NCI-H2029 (cell line): ENCODE measurements at places on chromosomes 1 and 21.

GRCh38 chr1:172147541-172147940 is 272.9 kb upstream of the C1orf105 start:
- DNase-seq, result no peak

DNA sequence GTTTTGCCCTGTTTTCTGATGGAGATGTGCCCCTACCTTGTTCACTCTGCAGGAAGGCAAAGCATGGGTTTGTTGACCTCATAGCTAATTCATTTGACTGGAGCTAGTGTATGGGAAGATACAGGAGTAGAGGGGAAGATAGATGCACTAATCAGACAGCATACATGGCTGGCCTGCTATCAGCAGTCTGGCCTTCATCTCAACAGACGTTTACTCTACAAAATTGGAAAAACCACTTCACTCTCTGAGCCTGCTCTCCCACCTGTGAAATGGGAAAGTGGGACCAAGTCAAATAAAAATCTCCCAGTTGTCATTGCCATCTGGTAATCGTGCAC is 235.2 kb upstream of the RAB4A start:
- DNase-seq, result no peak

DNA sequence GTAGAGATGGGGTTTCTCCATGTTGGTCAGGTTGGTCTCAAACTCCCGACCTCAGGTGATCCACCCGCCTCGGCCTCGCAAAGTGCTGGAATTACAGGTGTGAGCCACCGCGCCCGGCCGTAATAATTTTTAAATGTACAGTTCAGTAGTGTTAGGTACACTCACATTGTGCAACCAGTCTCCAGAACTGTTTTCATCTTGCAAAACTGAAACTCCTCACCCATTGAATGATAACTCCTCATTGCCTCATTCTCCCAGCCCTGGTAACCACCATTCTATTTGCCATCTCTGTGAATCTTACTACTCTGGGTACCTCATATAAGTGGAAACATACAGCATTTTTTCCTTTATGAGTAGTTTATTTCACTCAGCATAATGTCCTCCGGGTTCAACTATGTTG is 3.4 kb downstream of the NLRP3 start:
- no peak for DNase-seq

- no peak for DNase-seq
These were observed 21.6 kb downstream of the MAPKAPK2 start for GRCh38 chr1:206706298-206706791.

GRCh38 chr21:40162075-40162474 is 294.8 kb downstream of the PCP4 start:
- DNase-seq, result no peak

- DNase-seq, result no peak
These were observed 66.0 kb downstream of the COL18A1 start for GRCh38 chr21:45470773-45471524.

DNA sequence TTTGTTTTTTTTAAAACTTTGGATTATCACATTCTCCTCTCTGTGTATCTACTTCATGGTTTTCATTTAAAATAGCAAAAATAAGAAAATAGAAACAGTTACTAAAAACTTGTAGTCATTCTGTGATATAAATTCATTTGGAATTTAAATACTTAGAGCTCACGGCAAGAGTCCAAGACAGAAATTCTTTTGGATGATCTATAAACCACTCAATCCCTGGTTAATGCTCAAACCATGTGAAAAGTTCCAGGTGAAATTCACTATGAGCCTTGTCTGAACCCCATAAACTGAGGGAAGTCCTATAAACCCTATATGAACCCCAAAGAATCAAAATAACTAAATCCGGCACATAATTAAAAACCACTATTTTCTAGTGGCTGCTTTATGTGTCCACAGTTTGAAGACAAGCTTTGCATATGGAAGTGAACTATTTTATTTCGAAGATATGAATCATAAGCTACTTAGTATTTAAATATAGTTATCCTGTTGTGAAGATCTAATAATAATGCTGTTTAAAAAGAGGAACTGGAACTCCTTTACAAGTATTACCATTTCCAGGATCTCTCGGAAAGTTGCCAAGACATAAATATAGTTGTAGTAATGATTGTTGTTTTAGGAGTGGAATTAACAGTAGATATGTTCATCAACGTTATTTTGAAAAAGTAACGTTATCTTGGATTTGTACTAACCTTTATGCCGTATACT is 163.5 kb downstream of the NFIA start:
- no peak for DNase-seq

- DNase-seq, result no peak
These were observed 44.8 kb downstream of the PCNT start for GRCh38 chr21:46368533-46369285.

- DNase-seq, result no peak
These were observed 54.0 kb downstream of the OLFML3 start for GRCh38 chr1:114033216-114033706.

GRCh38 chr1:224259986-224260385 is 70.0 kb downstream of the NVL start:
- DNase-seq, result no peak

GRCh38 chr1:231808990-231809389 is 182.4 kb downstream of the DISC1 start:
- no peak for DNase-seq
